ENCODE measurements at places on chromosomes 7 and 10.

GRCh38 chr10:100333661-100334440 is 3.8 kb upstream of the PKD2L1 start:
- no peak for DNase-seq

DNA sequence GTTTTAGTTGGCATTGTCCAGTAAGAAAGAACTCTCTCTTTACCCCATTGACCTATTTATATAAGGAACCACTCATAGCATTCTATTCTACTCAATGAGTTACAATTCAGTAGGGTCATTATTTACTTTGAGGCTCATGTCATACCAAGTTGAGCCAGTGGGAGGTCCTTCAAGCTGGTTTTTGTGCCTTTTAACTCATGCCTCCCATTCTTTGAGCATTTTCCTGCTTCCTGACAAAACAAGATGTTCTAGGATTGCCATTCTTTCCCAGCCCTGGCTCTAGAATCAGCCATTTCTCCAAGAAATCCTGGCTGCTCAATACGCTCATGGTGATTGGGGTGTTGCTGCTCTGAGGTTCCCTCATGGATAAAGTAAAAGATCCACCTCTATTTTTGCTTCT is 250.1 kb downstream of the ABCA13 start:
- DNase-seq = no peak

- no peak for DNase-seq
These were observed 349.7 kb upstream of the NRP1 start for GRCh38 chr10:33684211-33684611.

DNA sequence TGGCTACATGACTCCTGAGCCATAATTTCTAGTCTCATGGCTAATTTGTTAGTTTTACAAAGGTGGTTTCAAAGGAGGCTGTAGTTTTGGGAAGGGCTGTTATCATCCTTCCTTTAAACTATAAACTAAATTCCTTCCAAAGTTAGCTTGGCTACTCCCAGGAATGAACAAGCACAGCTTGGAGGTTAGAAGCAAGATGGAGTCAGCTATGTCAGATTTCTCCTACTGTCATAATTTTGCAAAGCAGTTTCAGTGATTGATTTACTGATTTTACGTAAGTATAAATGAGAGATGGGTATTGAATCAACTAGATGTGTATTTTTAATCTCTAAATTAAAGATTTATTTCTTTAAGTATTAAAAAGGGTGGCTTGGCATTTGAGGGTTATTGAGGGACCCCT is 79.9 kb downstream of the PHTF2 start:
- DNase-seq = no peak

- no peak for DNase-seq
These were observed 209.5 kb upstream of the INHBA start for GRCh38 chr7:41912426-41912825.

GRCh38 chr7:973312-973711 is 2.0 kb downstream of the COX19 start:
- DNase-seq = no peak

GRCh38 chr10:2340831-2341647 is 603.7 kb upstream of the ADARB2 start:
- DNase-seq = no peak

DNA sequence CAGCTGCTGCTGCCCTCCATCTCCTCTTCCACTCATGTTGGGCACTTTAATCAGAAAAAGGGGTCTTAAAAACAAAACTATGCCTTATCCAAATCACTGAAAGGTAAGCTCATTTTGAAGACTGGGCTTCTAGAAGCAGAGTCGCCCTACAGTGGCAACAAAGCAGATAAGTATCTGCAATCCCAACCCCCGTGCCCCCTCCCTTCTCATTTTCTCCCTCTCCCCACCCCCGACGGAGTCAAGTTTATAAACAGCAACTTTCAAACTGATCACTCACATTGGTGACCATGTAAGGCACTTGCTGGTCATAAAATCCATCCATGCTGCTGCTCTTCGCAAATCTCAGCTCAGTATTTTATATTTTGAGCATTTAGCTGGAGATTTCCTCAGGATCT is 738 bp downstream of the ETV1 start:
- DNase-seq = no peak

GRCh38 chr10:50572017-50572491 is 51.7 kb downstream of the SGMS1 start:
- no peak for DNase-seq

DNA sequence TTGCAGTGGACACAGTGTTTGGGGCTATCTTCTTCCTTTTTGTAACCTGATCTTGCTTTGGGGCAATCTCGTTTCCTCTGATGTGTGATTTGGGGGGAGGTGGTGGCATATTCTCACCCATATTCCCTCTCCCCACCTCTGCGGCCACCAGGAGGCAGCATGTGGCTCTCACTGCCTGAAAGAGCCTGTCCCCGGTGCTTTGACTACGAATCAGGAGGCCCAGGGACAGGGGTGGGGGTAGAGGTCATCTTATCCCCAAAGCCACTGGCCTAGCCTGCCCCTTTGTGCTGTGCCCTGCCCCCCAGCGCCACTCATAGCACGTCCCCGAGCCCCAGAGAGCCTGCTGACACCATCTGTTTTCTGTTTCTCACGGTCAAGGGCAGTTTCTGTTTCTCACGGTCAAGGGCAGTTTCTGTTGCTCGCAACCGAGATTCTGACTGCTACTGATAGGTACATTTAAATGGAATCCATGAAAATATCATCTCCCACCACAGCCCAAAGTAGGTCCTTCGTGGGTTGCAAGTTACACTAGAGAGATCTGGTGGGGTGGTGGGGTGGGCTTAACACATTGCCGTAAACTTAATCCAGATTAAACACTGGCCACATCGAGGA is 28.2 kb downstream of the PHYH start:
- peak; percentile 40 for DNase-seq

DNA sequence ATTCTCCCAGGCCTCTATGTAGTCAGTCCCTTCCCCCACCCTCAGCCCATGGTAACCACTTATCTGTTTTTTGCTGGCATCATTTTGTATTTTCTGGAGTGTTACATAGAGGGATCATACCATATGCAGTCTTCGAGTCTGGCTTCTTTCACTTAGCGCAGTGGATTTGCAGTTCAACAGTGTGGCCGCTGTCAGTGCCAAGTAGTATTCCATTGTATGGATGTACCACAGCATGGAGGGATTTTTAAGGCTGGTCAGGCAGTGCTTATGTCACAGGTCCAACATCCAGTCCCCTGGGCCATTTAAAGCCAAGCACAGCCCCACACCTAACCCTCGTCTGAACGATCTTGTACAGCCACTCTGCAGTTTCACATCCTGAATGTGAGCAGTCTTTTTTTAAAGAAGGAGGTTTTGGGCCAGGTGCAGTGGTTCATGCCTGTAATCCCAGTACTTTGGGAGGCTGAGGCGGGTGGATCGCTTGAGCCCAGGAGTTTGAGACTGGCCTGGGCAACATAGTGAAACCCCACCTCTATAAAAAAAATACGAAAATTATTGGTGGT is 121.8 kb downstream of the CUX1 start:
- DNase-seq = no peak
